ENCODE measurements at places on chromosomes 1 and 21. TPM values are rescaled to one million over a fixed set of nuclear protein-coding genes. Genes with fewer than 3 reads are reported as not detected.
A peak's percentile ranks its signal among the peaks of the same experiment; 100 is the strongest.

Gene KISS1
- total RNA-seq: not detected

Gene SPTA1
- total RNA-seq: not detected

Gene S100B
- total RNA-seq: 0.25 TPM

Gene IGFN1
- total RNA-seq: not detected

Gene OR2AK2
- not detected for total RNA-seq

Gene RNPC3
- 38.5 TPM for total RNA-seq

Gene MYOG
- not detected for total RNA-seq

DNA sequence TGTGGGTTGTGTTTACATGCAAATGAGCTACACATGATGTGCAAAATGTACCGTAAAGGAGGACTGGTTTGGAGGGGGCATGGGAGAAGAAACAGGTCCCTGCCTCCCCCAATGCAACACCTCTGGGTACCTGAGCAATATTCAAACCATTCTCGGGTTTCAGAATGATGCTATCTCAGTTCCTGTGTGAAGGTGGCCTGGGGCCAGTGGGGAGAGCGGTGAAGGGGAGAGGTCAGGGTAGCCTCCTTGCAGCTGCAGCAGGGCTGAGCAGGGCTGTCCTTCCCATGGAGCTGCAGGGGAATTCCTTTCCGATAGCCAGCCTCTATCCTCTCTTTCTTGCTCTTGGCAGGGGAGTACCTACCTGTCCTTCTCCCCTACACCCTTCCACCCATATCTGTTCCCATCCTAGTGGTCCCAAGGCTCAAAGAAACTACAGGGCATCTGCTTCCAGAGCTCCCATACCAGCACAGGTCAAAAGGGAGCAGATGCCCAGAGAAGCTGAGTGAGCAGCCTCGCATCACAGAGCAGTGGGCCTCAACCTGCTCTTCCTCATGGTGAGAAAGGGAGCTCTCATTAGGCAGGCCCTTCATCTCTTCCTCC is 11.9 kb downstream of the MEF2D start:
- peaks cover 23% of the 10 kb centered on the region for H3K36me3 ChIP-seq
- DNase-seq: no peak
- H3K27ac ChIP-seq: peak overlapping the region; percentile 82
- peak overlapping the region; percentile 52 for H3K4me3 ChIP-seq
- no peaks in the 10 kb centered on the region for H3K27me3 ChIP-seq
- peaks cover 69% of the 10 kb centered on the region for H3K4me1 ChIP-seq

- H3K36me3 ChIP-seq: no peaks in the 10 kb centered on the region
- H3K4me3 ChIP-seq: no peak overlapping the region
- no peaks in the 10 kb centered on the region for H3K27me3 ChIP-seq
- DNase-seq: no peak
- no peak overlapping the region for H3K27ac ChIP-seq
Measured at GRCh38 chr21:8989721-8990325, 1531.6 kb upstream of the TPTE start.

- no peaks in the 10 kb centered on the region for H3K27me3 ChIP-seq
- H3K27ac ChIP-seq: no peak overlapping the region
- DNase-seq: no peak
- H3K4me1 ChIP-seq: peaks cover 7% of the 10 kb centered on the region
- H3K36me3 ChIP-seq: peaks cover 3% of the 10 kb centered on the region
Measured at GRCh38 chr1:46557403-46557802, 6.0 kb upstream of the KNCN start.

GRCh38 chr1:216896146-216896545 is 172.9 kb upstream of the ESRRG start:
- H3K27ac ChIP-seq: no peak overlapping the region
- no peaks in the 10 kb centered on the region for H3K36me3 ChIP-seq

DNA sequence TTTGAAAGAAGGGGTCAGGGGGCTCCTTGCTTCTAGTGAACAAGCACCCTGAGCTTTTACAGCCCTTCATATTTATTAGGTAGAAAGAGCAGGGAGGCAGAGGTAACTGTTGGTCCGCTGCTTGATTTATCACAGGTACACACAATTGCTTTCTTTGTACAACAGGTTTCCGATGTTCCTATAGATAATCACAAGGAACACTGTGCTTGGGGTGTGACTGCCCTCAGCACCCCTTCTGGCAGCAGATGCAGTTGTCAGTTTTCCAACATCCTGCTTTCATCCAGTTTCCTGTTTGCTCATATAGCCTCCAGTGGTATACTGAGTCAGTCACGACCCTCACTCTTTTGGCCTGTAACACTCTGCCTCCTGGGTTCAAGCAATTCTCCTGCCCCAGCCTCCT is 40.6 kb downstream of the SCP2 start:
- no peaks in the 10 kb centered on the region for H3K27me3 ChIP-seq
- H3K36me3 ChIP-seq: peaks cover 4% of the 10 kb centered on the region
- H3K4me3 ChIP-seq: no peak overlapping the region
- H3K4me1 ChIP-seq: no peaks in the 10 kb centered on the region
- H3K27ac ChIP-seq: no peak overlapping the region

- peaks cover 1% of the 10 kb centered on the region for H3K27me3 ChIP-seq
- H3K4me1 ChIP-seq: no peaks in the 10 kb centered on the region
- no peaks in the 10 kb centered on the region for H3K36me3 ChIP-seq
- H3K4me3 ChIP-seq: no peak overlapping the region
Measured at GRCh38 chr1:114292835-114293234, 139.2 kb upstream of the SYT6 start.

DNA sequence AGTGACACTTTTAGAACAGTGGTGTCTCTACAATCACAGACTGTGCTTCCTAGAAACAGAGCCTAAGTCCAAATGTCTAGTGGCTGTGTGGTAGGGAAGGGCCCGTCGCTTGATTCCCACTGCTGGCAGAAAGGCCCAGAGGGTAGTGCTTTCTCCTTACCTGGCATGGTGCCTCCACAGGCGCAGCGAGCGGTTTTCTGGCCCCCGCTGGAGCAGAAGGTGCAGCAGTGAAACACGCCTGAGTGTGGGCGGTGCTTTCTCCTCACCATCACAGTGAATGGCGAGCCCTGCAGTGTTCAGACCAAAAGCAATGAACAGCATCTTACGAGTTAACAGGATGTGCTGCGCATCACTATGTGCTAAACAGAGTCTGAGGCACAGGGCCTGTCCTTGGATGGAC is 8.3 kb downstream of the TRIM45 start:
- DNase-seq: no peak
- H3K27ac ChIP-seq: no peak overlapping the region
- H3K36me3 ChIP-seq: peaks cover 1% of the 10 kb centered on the region
- H3K4me3 ChIP-seq: no peak overlapping the region
- H3K27me3 ChIP-seq: no peaks in the 10 kb centered on the region
- peaks cover 5% of the 10 kb centered on the region for H3K4me1 ChIP-seq

DNA sequence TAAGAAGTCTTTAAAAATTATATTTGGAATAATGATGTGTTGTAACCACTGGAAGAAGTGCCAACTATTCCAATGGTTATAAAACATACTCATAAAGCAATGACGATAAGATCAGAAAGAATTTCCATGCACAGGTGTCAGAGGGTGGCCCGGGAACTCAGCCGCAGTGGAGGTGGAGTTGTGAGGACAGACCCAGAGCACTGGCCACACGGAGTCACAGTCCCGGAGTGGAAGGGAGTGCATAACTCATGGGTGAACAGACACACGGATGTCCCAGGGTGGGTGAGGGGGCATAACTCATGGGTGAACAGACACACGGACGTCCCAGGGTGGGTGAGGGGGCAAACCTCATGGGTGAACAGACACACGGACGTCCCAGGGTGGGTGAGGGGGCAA is 2.5 kb downstream of the KRTAP10-4 start:
- no peak overlapping the region for H3K4me3 ChIP-seq
- H3K27me3 ChIP-seq: peaks cover 7% of the 10 kb centered on the region
- H3K27ac ChIP-seq: peak overlapping the region; percentile 38
- H3K4me1 ChIP-seq: no peaks in the 10 kb centered on the region

- no peaks in the 10 kb centered on the region for H3K27me3 ChIP-seq
- peaks cover 39% of the 10 kb centered on the region for H3K36me3 ChIP-seq
- peak overlapping the region; percentile 73 for H3K4me3 ChIP-seq
- H3K4me1 ChIP-seq: peaks cover 28% of the 10 kb centered on the region
- peak overlapping the region; percentile 88 for H3K27ac ChIP-seq
- peak; percentile 40 for DNase-seq
Measured at GRCh38 chr1:161962091-161962887, 61.4 kb downstream of the OLFML2B start.

DNA sequence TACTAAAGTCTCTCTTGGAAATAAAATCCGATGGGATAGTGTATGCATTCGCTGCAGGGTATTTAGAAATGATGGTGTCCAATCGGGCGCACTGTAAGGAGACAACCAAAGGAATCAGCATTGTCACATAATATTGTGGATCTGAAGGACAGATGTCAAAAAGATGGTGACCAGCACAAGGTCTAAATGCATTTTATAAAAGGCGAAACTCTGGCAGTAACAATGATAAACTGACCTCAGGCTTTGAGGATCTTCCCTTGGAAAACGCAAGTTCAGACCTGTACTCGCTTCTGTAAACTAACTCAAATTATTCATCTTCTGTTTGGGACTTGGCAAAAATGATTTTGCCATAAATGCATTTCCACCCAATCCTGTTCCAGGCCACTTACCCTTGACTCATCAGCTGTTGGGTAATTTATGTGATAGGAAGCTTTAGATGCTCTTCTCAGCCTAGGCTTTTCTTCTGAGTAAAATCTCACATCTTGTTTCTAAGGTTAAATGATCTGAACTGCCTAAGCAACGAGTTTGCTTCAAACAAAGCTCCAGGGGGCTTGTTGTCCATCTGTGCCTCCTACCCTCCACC is 33.8 kb downstream of the STPG1 start:
- H3K4me1 ChIP-seq: peaks cover 14% of the 10 kb centered on the region
- H3K4me3 ChIP-seq: no peak overlapping the region
- no peaks in the 10 kb centered on the region for H3K27me3 ChIP-seq

DNA sequence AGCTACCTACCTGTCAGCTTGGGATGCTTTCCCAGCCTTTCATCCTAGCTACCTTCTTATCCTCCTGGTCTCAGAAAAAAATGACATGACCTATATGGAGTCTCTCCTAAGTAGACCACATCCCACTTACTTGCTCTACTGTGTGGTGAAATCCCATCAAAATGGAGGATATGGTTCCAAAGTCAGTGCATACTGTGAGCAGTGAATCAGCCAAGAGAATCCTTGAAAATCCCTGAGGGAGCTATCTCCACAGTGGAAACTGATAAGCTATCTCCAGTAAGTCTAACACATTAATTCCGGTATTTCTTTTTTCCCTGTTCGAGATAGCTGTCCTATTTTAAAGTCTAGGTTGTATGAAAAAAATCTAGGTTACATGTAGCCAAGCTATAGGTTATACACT is 189.7 kb downstream of the FGGY start:
- DNase-seq: no peak
- H3K4me1 ChIP-seq: peaks cover 6% of the 10 kb centered on the region
- peaks cover 1% of the 10 kb centered on the region for H3K27me3 ChIP-seq
- no peak overlapping the region for H3K4me3 ChIP-seq

DNA sequence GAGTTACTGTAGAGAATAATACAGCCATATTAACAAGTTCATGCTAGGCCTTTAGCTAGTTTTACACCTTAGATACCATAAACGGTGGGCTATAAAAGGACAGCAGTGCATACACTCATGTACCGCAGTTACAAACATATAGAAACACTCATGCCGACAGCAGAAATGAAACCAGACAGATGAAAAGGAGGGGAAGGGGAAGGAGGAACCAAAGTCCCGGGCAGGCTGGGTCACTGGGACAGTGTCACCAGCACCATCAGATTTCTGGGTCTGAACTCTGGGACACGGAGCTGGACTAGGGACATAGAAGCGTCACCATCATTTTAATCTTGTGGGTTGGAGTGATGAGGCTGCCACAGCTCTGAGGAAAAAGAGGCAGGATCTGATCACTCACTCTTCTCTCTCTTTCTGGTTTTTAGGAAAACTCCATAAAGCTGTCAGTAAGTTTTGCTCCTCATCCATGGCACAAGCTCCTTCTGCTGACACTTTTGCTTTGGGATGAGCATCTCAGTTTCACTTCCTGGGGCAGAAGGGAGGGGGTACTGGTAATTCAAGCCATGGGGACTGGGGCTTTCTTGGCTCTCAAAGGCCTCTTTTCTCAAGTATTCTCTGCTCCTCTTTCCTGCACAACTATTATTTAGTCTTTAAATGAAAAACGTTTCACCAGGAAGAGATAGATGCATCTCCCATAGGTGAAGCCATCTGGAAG is 7.8 kb upstream of the ZNF691 start:
- no peak for DNase-seq
- H3K4me1 ChIP-seq: no peaks in the 10 kb centered on the region
- H3K27me3 ChIP-seq: no peaks in the 10 kb centered on the region
- no peak overlapping the region for H3K4me3 ChIP-seq
- H3K27ac ChIP-seq: no peak overlapping the region

GRCh38 chr1:172320733-172321132 is 99.8 kb upstream of the C1orf105 start:
- H3K4me1 ChIP-seq: no peaks in the 10 kb centered on the region
- no peak overlapping the region for H3K4me3 ChIP-seq
- no peak for DNase-seq
- H3K27ac ChIP-seq: no peak overlapping the region

- peaks cover 48% of the 10 kb centered on the region for H3K4me1 ChIP-seq
- no peak overlapping the region for H3K4me3 ChIP-seq
- DNase-seq: peak; percentile 12
- H3K27me3 ChIP-seq: no peaks in the 10 kb centered on the region
- H3K36me3 ChIP-seq: peaks cover 65% of the 10 kb centered on the region
- peak overlapping the region; percentile 1 for H3K27ac ChIP-seq
Measured at GRCh38 chr1:184892116-184892515, 82.2 kb downstream of the NIBAN1 start.

- no peak overlapping the region for H3K27ac ChIP-seq
- no peak overlapping the region for H3K4me3 ChIP-seq
- no peak for DNase-seq
- peaks cover 3% of the 10 kb centered on the region for H3K36me3 ChIP-seq
- H3K4me1 ChIP-seq: peaks cover 26% of the 10 kb centered on the region
Measured at GRCh38 chr1:36401602-36402503, 4.1 kb upstream of the LSM10 start.

GRCh38 chr21:42623694-42624093 is 29.7 kb upstream of the PDE9A start:
- no peak for DNase-seq
- peaks cover 30% of the 10 kb centered on the region for H3K27me3 ChIP-seq
- H3K4me3 ChIP-seq: no peak overlapping the region
- peaks cover 6% of the 10 kb centered on the region for H3K4me1 ChIP-seq

Measured in activated CD4-positive, alpha-beta T cell treated with anti-CD3 and anti-CD28 coated beads, Interleukin-2, amount 10 ng/mL, durations not matched to agents 7 days and 5 days (primary cell).